ENCODE measurements at places on chromosomes 12 and 14.

DNA sequence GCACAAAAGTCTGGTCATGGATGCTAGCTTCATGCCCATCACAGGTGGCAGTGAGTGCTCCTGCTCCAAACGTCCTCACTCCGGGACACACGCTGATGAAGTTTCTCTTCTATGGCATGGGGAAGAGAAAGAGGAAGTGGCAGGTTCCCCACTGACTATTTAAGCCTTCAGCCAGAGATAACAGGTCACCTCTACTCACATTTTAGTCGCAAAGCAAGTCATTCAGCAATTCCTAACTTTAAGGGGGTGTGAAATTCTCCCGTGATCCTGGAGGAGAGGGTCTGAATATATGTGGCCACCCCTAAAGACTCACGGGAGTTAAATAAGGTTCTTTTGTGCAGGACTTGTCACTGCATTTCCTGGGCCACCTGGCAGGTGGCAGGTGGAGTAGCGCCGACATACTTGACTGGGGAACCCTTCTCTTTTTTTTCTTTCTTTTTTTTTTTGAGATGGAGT lies 18.8 kb upstream of the RCOR1 start:
- no peak for DNase-seq

- DNase-seq: no peak
These were observed 8.7 kb downstream of the ZCCHC8 start for GRCh38 chr12:122491991-122492390.

- DNase-seq: no peak
These were observed 19.3 kb downstream of the CPM start for GRCh38 chr12:68913682-68914081.

GRCh38 chr12:48782457-48783395 lies 6.2 kb downstream of the ADCY6 start:
- DNase-seq: no peak

DNA sequence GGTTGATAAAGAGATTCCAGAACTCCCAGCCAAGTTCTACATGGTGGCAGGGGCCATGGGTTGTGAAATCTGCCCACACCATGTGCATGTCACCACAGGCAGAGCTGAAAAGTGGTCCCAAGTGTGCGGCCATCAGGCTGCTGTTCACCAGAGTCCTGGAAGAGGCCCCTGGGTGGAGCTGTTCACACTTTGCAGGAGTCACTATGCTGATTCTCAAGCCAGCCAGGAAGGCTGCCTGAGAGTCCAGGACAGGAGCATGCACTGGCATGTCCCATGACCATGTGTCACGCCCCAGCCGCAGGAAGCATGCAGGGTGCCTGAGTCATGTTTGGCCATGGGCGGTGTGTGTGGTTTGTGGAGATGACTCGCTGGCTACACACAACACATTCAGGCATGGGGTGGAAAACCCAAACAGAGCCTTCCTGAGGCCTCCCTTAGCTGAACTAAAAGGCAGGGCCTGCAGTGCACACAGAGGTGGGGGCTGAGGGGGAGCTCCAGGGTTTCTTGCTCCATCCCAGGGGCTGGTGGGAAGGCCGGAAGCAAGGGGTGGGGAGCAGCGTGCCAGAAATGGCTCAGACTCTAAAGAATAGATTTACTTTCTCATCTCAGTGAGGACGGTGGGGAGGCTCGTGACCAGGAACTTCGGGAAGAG lies 19.4 kb downstream of the ABCB9 start:
- DNase-seq: peak; percentile 73

GRCh38 chr14:93316716-93317115 lies 16.1 kb downstream of the BTBD7 start:
- DNase-seq: no peak

DNA sequence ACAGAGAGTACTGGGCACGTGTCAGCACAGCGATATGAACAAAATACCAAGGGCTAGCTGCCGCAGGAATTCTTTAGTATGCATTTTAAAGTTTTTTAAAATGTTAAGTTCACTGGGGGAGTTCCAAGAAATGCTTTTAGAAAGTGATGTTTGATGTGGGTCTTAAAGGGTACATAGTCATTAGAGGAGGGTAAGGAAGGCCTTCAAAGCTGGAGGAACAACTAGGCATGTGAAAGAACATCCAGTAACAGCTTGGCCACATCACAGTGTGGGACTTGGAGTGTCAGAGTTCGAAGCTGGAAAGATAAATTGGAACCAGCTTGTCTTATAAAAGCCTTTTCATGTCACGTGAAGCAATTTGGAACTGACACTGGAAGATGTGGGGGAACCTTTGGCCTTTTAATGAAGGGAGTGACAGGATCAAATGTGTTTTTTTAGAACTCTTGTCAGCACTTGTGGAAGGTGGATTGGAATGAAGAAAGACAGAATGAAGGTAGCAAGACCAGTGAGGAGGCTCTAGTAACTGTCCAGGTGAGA lies 57.7 kb downstream of the WDR20 start:
- DNase-seq: no peak

DNA sequence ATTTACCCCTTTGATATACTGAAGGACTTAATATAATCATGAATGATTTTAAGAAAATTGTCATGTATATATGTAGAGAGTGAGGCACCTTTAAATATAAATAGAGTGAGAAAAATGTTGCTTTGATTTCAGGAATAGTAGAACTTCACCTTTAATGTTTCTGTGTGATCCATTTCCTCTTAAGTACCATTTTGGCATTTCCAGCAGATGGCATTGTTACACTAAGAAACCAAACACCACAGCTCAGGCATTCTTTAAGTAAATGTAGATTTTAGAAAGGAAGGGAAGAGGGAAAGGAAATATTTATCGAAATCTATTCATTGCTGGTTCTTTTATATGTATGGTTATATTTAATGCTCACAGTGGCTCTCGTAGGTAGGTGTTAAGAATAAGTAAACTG lies 556.7 kb upstream of the FBXO33 start:
- no peak for DNase-seq

- DNase-seq: no peak
These were observed 245.9 kb downstream of the FOXN3 start for GRCh38 chr14:89171168-89171567.

DNA sequence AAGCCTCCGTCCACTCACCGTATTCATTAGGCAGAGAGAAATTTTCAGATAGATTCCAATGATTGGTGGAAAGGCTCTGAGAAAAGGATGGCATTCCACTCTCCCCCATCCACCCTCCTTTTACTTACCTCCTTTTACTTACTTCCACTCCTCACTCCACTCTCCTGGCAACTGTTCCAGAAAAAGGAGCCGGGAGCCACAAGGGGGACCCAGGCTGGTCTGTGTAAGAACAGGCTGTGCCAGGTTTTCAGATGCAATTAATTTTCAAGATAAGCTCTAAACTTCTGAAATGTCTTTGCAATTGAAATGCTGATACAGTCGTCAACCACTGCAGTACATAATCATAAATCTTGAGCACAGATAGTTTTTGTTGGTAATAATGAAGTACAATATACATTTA lies 248.8 kb downstream of the ANO6 start:
- no peak for DNase-seq

DNA sequence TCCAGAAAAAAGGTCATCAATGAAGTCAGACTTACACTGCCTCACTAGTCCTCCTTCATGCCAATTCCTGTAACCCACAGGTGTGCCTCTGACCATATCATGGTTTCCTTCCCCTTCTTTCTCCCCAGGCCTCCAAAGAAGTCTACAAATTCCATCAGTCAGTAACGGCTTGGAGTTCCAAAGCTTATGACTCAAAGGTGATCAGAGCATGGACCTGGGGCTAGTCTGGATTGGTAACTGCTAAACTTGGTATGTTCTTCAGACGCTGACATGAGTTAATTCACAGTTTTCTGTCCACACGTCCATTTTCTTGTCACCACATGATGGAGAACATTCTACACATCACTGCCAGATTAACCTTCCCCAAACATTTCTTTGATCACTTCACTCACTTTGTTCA lies 560.4 kb downstream of the ETNK1 start:
- DNase-seq: no peak

DNA sequence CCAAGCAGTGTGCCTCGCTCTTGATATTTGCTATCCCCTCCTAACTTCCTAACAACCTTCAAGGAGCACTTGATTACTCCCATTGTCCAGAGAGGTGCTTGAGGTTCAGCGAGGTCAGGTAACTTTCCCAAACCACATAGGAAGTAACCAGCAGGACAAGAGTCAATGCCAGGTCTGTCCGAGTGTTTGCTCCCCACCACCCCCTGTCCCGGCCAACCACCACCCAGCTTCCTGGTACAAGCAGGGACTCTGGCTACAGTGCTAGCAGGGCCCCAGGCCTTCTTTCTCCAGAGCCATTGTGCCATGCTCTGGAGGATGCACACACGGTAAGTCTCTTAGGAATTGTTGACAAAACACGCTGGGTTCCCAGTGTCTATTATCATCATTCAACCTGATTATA lies 49.2 kb downstream of the SYNE3 start:
- DNase-seq: no peak

DNA sequence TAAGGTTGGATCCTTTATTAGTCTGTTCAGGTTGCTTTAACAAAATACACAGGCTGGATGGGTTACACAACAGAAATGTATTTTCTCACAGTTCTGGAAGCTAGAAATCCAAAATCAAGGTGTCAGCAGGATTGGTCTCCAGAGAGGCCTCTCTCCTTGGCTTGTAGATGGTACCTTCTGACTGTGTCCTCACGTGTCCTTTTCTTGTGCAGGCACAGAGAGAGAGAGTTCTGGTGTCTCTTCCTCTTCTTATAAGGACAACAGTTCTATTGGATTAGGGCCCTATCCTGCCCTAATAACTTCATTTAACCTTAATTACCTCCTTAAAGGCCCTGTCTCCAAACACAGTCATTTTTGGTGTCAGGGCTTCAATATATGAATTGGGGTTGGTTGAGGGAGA lies 4.6 kb upstream of the ANKRD33 start:
- no peak for DNase-seq

- no peak for DNase-seq
These were observed 93.7 kb downstream of the RMST start for GRCh38 chr12:97556302-97556779.

- peak; percentile 87 for DNase-seq
These were observed at the start of gene TAMALIN for GRCh38 chr12:52006726-52007157. Gene TAMALIN, plus strand, starts transcription at chr12:52006946. Its CDS starts 74 bp downstream, at chr12:52007020.

GRCh38 chr12:99914206-99914605 lies 70.5 kb downstream of the ANKS1B start:
- no peak for DNase-seq

DNA sequence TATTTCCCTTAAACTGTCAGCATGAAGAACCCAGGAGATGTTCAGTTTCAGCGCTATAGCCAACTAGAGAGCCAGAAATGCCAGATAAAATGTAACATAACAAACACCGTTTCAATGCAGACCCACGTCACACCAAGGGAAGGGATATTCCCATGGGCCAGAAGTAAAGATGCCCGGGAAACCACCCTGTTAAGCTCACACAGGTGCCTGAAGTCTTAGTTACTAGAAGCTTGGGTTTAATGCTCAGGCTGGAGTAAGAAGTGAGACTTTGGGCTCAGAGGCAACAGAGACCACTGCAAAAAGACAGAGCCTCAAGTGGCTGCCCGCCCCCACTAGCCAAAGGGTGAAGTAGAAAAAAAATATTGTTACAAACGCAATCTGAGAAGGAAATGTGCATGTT lies 52.3 kb downstream of the SYNE3 start:
- DNase-seq: no peak

DNA sequence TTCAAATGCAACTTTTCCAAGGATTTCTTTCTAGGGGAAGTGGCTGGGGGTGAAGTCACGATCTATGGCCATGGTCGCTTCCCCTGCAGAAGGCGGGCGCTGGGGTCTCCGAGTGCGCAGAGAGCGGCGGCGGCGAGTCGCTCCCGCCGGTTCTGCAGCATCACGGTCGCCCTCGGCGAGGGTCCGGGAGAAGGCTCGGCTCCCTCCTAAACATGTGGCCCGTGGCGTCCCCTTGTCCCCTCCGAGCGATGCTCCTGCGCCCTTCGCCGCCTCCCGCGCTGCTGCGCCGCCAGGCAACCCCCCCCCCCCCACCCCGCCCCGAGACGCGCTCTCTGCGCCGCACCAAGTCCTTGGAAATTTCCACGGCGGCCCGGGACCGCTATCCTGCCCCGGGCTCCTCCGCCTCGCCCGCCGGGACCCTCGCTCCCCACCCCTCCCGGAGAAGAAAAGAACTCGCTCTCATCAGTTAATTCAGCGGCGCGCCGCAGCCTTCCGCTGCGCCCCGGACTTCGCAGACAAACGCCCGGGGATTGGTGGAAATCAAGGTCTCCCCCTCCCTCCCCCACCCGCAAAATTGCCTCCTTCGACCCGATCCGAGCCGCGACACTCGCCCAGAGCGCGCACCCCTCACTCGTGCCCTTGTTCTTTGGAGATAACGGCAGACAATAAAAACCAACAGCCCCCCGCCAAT lies at the start of gene ST8SIA1:
ST8SIA1 (minus strand) TSS at position 298 of the 691 bp plus-strand sequence. CDS start 475 bp downstream, outside the sequence.
- peak; percentile 66 for DNase-seq

GRCh38 chr12:49461221-49461620 lies 77.6 kb upstream of the KCNH3 start:
- no peak for DNase-seq

- no peak for DNase-seq
These were observed 108.6 kb upstream of the VRK1 start for GRCh38 chr14:96688629-96689028.

Measured in left ventricle myocardium superior (tissue), 1 donor.